H4 (cell line): ENCODE measurements at places on chromosomes 12 and 14. TPM values are rescaled to one million over a fixed set of nuclear protein-coding genes. Genes with fewer than 3 reads are reported as not detected.

DNA sequence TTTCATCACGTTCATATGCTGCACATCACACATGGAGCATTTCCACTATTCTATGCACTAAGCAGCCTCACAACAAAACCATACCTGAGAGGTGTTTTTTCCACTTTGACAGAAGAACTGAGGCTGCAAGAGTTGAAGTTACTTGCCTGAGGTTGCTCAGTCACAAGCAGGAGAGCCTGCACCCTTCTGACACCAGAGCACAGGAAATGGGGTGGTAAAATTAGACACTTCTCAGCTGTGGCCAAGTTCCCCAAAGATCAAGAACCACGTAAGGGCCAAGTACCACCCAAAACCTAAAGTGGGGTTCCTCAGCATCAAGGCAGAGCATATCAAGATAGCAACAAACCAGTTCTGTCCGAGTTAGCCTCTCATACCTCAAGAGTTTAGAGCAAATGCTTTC is 185.8 kb downstream of the CAPZA3 start:
- no peak for DNase-seq

DNA sequence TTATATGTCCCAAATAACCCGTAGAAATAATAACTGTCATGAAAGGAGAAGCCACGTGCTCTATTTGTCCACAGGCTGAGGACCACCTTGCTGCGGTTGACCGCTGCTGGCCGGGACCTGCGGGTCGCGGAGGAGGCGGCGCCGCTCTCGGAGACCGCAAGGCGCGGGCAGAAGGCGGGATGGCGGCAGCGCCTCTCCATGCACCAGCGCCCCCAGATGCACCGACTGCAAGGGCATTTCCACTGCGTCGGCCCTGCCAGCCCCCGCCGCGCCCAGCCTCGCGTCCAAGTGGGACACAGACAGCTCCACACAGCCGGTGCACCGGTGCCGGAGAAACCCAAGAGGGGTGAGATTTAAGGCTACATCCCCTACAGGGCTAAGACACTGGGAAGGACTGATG is 21.0 kb downstream of the RPGRIP1 start:
- DNase-seq, result no peak

C12orf50 gene
- not detected in 2 replicates for total RNA-seq

- no peak for DNase-seq
These were observed 12.1 kb downstream of the SERPINA5 start for GRCh38 chr14:94593376-94593748.

IAPP gene
- not detected in 2 replicates for total RNA-seq

RNASE7 gene
- total RNA-seq, result not detected in 2 replicates

DNA sequence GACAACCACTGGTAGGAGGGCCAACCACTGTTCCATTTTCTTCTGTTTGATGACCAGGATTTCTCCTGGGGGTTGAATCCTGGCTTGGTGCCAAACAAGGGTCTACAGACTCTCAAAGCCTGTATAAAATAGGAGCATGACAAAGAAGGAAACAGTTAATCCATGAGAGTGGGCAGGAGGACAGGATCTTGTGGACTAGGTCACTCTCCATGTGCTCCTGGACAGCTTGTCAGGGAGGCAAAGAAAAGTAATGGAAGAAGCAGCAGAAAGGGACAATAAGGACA is 243.7 kb downstream of the AKAP6 start:
- DNase-seq, result no peak

DNA sequence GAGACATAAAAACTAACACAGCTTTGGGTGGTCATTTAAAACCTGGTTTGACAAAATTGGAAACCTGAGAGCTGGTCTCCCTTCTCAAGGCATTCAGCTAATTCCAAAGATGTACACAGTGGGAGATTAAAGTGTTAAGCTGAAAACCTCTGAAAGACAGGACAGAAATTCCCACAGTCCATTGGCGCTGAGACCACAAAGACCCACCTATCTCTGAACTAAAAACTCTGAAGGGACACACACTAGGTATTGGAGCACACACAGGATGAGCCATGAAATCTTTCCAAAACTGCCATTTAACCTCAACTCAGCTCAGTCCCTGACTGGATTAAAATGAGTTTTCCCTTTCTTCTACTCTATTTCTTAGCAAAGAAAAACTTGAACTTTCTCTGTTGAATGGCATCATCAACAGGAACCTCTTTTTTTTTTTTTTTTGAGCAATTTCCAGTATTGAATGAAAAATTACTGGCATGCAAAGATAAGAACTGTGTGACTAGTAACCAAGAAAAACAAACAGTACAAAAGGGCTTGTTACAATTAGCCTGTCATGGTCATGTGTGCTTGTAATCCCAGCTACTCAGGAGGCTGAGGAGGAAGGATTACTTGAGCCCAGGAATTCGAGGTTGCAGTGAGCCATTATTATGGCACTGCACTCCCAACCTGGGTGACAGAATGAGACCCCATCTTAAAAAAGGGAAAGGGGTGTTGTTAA is 82.4 kb downstream of the IPO8 start:
- peak; percentile 32 for DNase-seq

GRCh38 chr14:22152903-22153302 is 436.1 kb downstream of the DAD1 start:
- no peak for DNase-seq

COL2A1 gene
- not detected in 2 replicates for total RNA-seq

- DNase-seq, result no peak
These were observed 6.0 kb downstream of the RAD9B start for GRCh38 chr12:110508071-110508586.

GRCh38 chr12:59357811-59358210 is 238.0 kb upstream of the SLC16A7 start:
- DNase-seq, result no peak

NPFF gene
- total RNA-seq, result not detected in 2 replicates

SERPINA4 gene
- total RNA-seq, result not detected in 2 replicates

DNA sequence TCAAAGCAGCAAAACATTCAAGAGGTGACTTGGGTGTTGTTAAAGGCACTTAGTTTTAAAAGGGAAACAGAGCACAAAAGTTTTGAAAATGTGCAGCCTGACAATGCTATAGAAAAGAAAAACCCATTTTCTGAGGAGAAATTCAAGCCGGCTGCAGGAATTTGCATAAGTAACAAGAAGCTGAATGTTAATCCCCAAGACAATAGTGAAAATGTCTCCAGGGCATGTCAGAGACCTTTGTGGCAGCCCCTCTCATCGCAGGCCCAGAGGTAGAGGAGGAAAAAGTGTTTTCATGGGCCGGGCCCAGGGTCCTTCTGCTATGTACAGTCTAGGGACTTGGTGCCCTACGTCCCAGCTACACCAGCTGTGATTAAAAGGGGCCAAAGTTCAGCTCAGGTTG is 167.9 kb downstream of the PPFIA2 start:
- no peak for DNase-seq

TAS2R42 gene
- total RNA-seq, result not detected in 2 replicates

GRCh38 chr12:117749431-117749830 is 219.4 kb downstream of the KSR2 start:
- DNase-seq, result no peak

GLIPR1L2 gene
- total RNA-seq, result 0.14 TPM in 1 of 2 replicates, not detected in the other

GRCh38 chr12:42660117-42660516 is 70.6 kb upstream of the PRICKLE1 start:
- DNase-seq, result no peak

GRCh38 chr12:26238341-26239121 is 43.2 kb downstream of the SSPN start:
- DNase-seq, result peak; percentile 44

STRN3 gene
- total RNA-seq, result 15.2 and 18.5 TPM in 2 replicates

GRCh38 chr12:2395354-2395977 is 342.7 kb downstream of the CACNA1C start:
- DNase-seq, result peak; percentile 46

- DNase-seq, result no peak
These were observed 136.5 kb downstream of the NTF3 start for GRCh38 chr12:5568325-5568981.

DNA sequence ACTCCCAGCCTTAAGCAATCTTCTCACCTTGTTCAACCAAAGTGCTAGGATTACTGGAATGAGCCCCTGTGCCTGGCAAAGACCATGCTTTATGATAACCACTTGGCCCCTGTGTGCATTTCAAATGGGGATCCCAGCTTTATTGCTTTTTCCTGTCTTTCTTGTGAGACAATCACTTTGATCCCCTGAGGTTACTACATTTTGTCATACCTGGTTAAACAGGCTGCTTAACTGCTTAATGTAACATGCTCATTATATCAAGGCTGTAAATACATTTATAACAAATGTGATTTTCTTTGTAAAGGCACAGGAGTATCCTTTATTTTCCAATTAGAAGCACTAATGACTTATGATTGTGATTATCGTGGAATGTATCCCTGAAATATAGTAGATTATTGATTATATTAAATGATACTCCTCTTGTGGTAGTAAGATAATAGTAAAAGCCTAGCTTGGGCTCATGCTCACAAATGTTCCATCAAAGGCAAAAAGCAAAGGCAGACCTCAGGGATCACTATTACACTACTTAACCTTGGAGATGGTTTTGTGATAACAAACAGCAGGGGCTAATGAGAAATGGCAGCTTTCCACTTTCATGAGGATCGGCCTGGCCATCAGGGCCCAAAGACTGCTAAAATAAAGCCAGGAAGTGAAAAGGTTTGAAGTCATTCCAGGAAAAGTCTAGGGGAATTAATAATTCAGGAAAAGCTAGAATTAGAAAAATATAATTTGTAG is 290.8 kb upstream of the MDGA2 start:
- no peak for DNase-seq

- no peak for DNase-seq
These were observed 54.5 kb upstream of the HECTD1 start for GRCh38 chr14:31261859-31262731.

OASL gene
- total RNA-seq, result 5.3 and 9.2 TPM in 2 replicates

HOXC10 gene
- 2.0 and 8.7 TPM in 2 replicates for total RNA-seq

GRCh38 chr12:80314741-80315140 is 129.3 kb upstream of the PTPRQ start:
- DNase-seq, result no peak

DNA sequence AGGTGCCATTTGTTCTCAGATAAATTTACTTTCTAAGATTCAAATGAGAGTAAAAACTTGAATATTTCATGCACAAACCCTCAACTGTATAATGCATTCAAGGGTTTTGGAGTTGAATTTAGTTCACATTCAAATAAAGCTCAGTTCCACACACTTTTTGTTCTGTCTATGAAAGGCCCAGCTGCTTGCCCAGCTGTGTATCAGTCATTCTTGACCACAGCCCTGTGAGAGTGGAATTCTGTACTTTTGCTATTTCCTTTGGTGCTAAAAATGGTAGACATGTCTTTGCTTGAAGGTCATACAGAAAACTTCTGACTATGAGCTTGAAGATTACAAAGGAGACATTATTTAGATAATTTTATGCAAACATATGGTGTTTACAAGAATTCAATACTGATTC is 110.4 kb downstream of the KCNC2 start:
- no peak for DNase-seq

DNA sequence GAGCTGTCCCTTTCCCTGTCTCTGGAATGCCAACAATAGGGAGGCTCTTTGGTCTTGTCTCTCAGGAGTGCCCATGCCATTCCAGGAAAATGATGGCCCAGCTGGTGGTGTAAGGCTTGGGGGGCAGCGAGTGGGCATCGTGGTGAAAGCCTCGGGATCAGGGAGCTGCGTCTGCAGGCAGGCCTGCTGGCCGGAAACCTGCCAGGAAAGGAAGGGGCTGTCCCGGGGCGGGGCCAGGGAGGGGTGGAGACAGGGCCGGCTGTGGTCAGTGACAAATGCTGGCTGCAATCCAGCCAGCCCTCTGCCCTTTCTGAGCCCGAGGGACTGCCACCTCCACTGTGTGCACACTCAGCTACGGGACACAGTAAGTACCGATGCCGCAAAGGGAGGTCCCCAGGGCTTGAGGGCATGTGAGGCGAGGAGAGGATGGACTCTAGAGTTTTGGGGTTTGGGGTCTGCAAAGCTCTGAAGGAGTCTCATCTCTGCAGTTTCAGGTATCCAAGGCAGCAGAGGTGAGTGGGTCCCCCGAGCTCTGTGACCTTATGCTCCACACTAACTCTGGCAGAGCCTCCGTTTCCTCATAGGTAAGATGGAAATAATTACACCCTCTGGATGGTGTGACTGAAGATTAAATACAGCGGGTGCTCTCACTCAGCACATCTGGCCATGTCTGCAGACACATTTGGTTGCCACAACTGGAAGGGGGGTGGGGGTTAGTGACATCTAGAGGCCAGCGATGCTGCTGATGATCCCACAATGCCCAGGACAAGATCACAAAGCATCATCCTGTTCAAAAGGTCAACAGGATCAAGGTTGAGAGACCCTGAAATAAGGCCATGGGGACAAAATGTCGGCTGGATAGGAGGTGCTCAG is at the start of gene SERPINA5:
Gene SERPINA5, plus strand, starts transcription at position 300 of the 873 bp plus-strand sequence. CDS start 5,937 bp downstream, outside the sequence.
- no peak for DNase-seq

DNA sequence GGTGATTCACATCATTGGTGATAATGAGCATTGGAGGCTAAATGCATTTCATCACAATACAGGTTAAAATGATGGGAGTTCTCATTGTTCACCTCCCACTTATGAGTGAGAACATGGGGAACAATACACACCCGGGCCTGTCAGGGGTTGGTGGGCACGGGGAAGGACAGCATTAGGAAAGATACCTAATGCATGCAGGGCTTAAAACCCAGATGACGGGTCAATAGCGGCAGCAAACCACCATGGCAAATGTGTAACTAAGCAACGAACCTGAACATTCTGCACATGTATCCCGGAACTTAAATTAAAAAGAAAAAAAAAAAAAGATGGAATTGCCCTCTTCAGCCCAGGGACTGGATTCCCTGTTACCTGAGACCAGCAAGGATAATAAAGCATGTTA is 2.3 kb upstream of the LUM start:
- no peak for DNase-seq

IFI27L1 gene
- total RNA-seq, result 16.1 and 32.8 TPM in 2 replicates

SCFD1 gene
- 74.7 and 74.9 TPM in 2 replicates for total RNA-seq

PRR4 gene
- 0.87 and 3.6 TPM in 2 replicates for total RNA-seq

- no peak for DNase-seq
These were observed 14.2 kb downstream of the IQSEC3 start for GRCh38 chr12:80681-81190.

DNA sequence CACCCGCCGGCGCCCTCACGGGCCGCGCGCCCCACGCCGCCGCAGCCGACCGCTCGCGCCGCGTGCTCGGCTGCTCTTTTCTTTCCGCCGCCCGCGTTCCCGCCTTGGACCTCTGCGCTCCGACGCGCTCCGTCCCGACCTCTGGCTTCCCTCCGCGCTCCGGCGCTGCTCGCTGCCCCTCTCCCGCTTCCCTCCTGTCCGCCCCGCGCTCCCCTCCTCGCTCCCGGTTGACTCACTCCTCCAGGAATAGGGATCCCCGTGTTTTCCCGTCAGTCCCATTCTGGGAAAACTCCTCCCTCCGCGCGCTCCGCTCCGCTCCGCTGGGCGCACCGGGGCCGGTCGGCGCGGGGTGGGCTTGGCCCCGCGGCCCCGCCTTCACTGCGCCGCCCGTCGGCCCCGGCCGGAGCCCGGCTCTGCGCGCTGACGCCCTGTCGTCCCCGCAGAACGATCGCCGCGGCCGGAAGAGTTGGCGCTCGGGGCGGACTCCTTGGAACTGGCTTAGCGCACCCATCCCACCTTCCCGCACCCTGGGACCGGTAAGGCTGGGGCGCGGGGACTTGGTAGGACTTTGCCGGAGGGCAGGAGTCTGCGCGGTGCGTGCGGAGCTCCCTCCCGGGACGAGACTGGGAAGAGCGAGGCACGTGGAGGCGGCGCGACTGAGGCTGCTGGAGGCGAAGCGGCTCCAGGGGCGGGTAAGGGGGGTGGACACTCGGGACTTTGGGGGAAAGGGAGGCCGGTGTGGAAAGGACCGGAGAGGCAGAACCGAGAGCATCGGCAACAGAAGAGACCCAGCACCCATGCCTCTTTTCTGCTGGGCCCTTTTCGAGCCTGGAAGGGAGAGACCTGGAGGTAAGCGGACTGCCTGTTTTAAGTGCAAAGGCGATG is 550 bp downstream of the TEAD4 start:
- peak; percentile 54 for DNase-seq

IL26 gene
- total RNA-seq, result not detected in 2 replicates
